ENCODE measurements at places on chromosomes 6 and 20. TPM values are rescaled to one million over a fixed set of nuclear protein-coding genes. Genes with fewer than 3 reads are reported as not detected.

SLC35F1 gene
- total RNA-seq, result 11.0 TPM

- H3K27ac ChIP-seq, result no peak overlapping the region
- no peaks in the 10 kb centered on the region for H3K27me3 ChIP-seq
- no peak overlapping the region for H3K4me3 ChIP-seq
- peaks cover 9% of the 10 kb centered on the region for H3K4me1 ChIP-seq
- no peak for DNase-seq
- no peaks in the 10 kb centered on the region for H3K36me3 ChIP-seq
These were observed 12.4 kb downstream of the HTR1E start for GRCh38 chr6:86949771-86950170.

- H3K27me3 ChIP-seq, result peaks cover 6% of the 10 kb centered on the region
- H3K36me3 ChIP-seq, result peaks cover 19% of the 10 kb centered on the region
- DNase-seq, result no peak
- 0 out of 2 replicates have a peak, but pooled peaks cover under 1% of the 10 kb centered on the region for H3K4me1 ChIP-seq
- H3K4me3 ChIP-seq, result no peak overlapping the region
- no peak overlapping the region for H3K27ac ChIP-seq
These were observed 270.4 kb upstream of the RSPO3 start for GRCh38 chr6:126848119-126848518.

DNA sequence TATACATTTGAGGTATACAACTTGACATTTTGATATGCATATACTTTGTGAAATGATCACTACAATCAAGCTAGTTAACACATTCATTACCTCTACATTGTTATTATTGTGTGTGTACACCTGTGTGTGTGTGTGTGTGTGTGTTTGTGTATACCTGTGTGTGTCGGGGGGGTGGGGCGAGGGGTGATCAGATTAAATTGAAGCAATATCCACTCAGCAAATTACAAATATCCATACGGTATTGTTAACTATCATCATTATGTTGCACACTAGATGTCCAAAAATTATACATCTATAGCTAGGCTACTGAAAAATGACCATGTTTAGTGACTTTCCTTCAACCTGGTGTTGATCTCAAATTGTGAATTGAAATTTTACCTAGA lies 1.8 kb downstream of the RHAG start:
- DNase-seq, result no peak
- H3K4me3 ChIP-seq, result no peak overlapping the region
- no peaks in the 10 kb centered on the region for H3K36me3 ChIP-seq

KCNK16 gene
- total RNA-seq, result not detected

DNA sequence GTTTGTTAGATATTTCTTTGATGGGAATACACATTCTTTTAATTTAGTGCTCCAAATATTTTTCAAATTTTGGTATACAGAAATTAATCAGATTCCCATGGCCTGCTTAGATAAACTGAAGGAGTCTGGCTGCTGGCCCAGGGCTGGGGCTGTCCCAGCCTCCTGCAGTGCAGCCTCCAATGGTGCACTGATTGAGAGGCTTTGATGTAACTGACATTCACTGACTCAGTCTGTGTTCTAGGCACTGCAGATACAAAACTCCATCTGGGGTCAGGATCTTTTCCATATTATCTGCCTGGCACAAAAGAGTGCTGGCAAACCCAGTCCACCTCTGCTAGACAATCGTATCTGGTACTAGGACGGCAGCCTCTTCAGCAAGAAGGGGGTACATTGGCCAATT lies 64.8 kb downstream of the GRIK2 start:
- DNase-seq, result no peak
- H3K4me3 ChIP-seq, result no peak overlapping the region
- no peak overlapping the region for H3K27ac ChIP-seq
- H3K4me1 ChIP-seq, result peaks cover 26% of the 10 kb centered on the region
- no peaks in the 10 kb centered on the region for H3K27me3 ChIP-seq
- no peaks in the 10 kb centered on the region for H3K36me3 ChIP-seq

USP49 gene
- total RNA-seq, result 18.4 TPM
